ENCODE measurements at places on chromosomes 3 and 15.

DNA sequence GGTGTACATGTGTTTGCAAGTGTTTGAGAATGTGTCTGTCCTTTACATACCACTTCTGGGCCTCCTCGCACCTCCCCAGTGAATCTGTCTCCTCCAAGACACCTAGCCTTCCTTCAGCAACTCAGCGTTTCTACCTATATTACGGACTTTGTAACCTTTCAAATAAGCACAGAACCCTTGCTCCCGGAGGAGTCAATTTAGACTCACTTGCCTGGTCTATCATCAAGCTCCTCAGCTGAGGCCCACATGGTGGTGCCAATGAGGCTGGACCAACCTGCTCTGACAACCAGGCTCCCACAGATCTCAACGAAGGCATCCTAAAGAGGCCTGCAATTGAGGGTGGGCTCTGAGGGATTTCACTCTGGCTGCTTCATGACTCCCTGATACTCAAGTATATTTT, 32.8 kb upstream of the TIMP4 start:
- DNase-seq = no peak

- no peak for DNase-seq
Measured at GRCh38 chr3:58231666-58232065, 5.9 kb upstream of the ABHD6 start.

DNA sequence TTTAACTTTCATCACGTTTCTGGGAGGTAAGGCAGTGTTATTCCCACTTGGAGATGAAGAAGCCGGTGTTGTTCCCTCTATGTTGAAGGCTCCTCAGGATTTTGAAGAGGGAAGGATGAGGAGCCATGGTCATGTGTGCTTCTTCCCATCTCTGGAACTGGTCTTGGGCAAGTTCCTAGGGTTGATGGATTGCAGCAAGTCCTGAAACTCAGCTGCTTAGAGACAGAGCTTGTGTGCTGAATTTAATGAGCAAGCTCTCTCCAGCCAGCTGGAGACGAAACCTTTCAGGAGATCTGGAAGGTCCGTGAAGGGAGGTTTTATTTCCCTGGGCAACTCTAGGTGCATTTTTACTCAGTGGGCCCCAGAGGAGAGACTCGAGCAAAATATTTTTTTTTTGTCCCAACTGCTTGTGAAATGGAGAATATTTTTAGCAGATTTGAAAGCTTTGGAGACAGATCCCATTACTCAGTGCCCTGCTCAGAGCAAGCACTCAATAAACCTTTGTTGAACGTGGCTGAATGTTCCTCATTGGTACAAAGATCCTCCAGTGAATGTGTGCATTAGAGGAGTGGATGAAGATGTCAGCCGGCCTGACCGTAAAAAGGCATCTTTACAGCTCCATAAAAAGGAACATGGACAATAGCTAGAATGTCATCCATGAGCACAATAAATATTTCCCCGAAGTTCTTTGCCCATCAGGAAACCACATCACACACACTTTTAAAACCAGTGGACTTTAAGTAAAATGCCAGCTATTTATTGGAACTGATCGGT, 55.6 kb upstream of the RGMA start:
- no peak for DNase-seq

GRCh38 chr3:59981377-59981776, 931.6 kb upstream of the CFAP20DC start:
- DNase-seq = no peak

- no peak for DNase-seq
Measured at GRCh38 chr15:91384189-91384730, 284.2 kb downstream of the SV2B start.

GRCh38 chr15:73225358-73226015, 143.3 kb downstream of the HCN4 start:
- no peak for DNase-seq

GRCh38 chr15:94968133-94968532, 736.8 kb downstream of the MCTP2 start:
- DNase-seq = no peak

GRCh38 chr3:32237670-32238452, 619 bp upstream of the CMTM8 start:
- peak; percentile 64 for DNase-seq

DNA sequence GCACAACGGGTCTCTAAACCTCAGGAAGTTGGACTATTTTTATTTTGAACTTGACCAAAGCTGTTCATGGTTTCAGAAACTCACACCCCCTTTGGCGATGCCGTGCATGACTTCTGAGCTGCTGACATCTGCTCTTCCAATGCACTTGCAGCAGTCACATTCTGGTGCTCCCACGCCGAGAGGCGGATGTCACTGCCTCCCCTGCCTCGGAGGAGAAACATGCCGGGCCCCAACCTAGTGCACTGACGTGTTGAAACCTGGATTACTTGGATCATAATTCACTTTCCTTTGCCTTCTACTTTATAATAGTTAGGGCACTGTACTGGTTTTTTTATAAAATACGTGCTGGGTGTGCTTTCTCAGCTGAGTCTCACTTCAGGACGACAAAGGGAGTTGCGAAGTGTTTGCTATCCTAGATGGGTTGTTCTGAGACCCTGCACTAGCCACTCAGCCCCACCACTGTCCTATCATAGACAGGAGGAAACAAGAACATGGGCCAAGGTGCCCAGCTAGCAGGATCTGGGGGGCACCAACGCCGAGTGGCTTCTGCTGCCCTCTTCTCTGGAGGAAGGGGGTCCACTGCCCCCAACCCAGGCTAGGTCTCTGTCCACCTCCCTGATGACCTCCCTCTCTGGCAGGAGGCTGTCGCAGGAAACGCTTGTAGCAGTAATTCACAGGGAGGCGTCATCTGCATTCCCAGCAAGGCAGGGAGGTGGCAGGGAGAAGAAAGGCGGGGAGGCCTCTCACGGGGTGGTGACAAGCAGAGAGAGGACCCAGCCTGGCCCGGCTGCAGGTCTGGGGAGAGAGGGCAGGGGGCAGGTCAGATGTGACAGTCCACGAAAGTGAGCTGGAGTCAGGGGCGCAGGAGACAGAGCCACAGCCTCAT, 158.8 kb upstream of the IQSEC1 start:
- DNase-seq = no peak

GRCh38 chr15:26472661-26473060, 300.2 kb downstream of the GABRB3 start:
- DNase-seq = no peak

GRCh38 chr3:139830817-139831216, 104.2 kb upstream of the CLSTN2 start:
- DNase-seq = no peak

DNA sequence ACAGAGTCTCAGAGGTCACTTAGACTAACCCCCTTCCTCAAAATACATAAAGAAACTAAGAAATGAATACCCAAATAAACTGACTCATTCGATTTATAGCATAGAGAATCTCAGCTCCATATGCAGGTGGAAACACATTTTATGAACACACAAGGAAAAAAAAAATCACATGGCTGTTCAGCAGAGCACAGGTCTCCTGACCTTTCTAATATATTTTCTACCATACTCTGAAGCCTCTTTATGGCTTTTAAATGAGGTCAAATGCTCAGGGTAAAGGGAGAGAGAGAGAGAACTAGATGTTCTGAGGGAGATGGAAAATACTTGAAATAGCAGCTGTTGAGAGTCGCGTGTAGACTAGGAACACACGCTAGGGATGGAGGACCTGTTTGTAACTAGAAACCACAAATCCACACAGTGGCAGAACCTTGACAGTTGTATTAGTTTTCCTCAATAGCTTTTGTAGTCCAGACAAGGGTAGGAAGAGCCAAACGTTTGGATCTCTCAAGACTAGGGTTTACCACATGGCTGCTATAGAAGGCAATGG, 165.3 kb downstream of the FMN1 start:
- peak; percentile 57 for DNase-seq

DNA sequence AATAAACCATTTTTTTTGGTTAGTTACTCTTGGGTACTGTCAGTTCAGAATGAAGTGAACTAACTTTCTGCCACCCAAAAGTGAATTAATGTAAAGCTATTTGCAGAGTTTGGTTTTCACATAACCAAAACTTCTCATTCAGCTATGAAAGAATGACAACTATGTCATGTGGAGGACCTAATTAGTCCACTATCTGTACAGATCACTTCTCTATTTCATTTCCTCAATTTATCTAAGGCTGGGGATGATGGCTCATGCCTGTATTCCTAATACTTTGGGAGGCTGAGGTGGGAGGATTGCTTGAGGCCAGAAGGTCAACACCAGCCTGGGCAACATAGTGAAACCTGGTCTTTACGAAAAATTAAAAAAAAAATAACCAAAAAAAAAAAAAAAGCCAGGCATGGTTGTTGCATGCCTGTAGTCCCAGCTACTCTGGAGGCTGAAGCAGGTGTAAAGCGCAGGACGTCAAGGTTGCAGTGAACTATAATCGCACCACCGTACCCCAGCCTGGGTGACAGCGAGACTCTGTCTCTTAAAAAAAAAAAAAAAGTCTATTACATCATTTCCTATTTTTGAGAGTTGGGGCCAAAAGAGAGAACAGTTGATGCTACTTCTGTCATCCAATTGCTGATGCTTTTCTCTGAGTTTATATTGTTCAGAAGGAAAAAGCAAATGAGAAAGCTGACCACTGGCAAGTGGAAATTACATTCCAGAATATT, 8.7 kb downstream of the HYPK start:
- DNase-seq = no peak

DNA sequence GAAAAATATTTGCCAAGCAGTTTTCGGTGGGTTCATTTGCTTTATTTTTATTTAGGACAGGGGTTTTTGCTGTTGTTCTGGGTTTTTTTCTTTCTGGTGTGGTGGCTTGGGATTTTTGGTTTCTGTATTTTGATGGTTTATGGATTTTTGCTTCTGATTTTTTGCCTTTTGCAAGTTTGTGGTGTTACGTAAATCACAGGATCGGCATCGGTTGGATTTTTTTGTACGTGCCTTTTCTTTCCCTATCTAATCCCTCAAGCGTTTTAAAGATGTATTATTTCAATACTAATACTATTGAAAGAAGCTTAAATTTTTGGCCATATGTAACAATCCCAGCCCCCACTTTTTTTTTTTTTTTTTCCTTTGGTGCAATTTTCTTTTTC, 782 bp upstream of the BCL6 start:
- peak; percentile 29 for DNase-seq
